ENCODE measurements at places on chromosomes 5 and 9.

DNA sequence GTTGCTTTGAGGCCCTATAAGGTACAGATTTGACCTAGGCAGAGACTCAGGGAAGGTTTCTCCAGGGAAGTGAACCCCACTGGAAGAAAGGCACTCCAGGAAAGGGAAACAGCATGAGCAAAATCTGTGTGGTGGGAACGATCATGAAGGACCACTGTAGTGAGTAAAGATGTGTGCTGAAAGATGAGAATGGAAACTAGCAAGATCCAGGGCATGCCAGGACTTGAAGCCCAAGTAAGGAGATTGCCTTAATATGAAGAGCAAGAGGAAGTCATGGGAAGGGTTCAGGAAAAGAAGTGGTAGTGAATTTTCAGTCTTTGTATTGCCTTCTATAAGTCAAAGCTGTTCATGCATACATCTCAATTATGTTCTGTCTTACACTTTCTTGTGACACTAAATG, 55.2 kb upstream of the SLIT3 start:
- no peak for DNase-seq

GRCh38 chr9:110967196-110967595, 71.1 kb downstream of the LPAR1 start:
- no peak for DNase-seq

GRCh38 chr9:122346478-122347347, 24.1 kb upstream of the PTGS1 start:
- DNase-seq, result peak; percentile 39

- DNase-seq, result no peak
Observed at GRCh38 chr5:132828846-132829494, 1.5 kb downstream of the SHROOM1 start.

- peak; percentile 36 for DNase-seq
Observed at GRCh38 chr5:141814064-141814964, 63.9 kb downstream of the PCDH1 start.

- no peak for DNase-seq
Observed at GRCh38 chr5:81283976-81284375, 17.4 kb upstream of the ZCCHC9 start.

DNA sequence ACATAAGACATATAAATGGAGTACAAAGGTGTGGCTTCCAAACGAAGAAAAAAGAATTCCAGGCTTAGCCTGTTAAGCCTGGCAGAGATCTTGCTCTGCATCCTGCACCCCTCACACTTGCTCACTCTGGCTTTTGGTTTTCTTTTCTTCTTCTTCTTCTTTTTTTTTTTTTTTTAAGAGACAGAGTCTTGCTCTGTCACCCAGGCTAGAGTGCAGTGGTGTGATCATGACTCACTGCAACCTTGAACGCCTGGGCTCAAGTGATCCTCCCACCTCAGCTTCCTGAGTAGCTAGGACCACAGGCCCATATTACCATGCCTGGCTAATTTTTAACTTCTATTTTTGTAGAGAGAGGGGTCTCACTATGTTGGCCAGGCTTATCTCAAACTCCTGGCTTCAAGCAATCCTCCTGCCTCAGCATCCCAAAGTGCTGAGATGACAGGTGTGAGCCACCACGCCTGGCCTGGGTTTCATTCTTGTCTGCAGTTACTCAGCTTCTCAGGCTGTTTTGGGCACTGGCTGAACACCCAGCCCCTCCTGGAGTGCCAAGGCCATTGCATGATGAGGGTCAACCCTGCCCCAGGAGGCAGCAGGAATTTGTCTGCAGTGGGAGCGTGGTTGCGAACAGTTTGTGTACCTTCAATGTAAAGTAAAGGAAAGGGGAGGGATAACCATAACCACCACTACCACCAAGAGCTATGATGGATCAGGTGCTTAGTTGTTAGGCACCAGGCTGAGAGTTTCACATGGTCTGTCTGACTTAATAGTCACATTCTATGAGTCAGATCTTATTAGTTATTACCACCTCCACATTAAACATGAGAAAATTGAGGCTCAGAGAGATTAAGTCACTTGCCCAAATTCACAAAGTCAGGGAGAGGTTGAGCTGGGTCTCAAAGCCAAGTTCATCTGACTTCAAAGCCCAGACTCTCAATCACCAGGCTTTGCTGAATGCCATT, 219.2 kb upstream of the PANK3 start:
- DNase-seq, result no peak

- DNase-seq, result no peak
Observed at GRCh38 chr5:43244823-43245565, 53.0 kb downstream of the NIM1K start.

GRCh38 chr5:133700251-133700650, 87.9 kb upstream of the FSTL4 start:
- DNase-seq, result no peak

GRCh38 chr5:174531782-174532191, 192.6 kb upstream of the MSX2 start:
- DNase-seq, result no peak

- DNase-seq, result no peak
Observed at GRCh38 chr5:152689250-152689711, 284.2 kb upstream of the NMUR2 start.
